ENCODE measurements at places on chromosomes 3 and 15. TPM values are rescaled to one million over a fixed set of nuclear protein-coding genes. Genes with fewer than 3 reads are reported as not detected.
A peak's percentile ranks its signal among the peaks of the same experiment; 100 is the strongest.

The WNT7A gene
- total RNA-seq: under 0.01 TPM

The ADAMTS9 gene
- 3.7 TPM for total RNA-seq

The STRIT1 gene
- total RNA-seq: not detected

The SLC28A2 gene
- not detected for total RNA-seq

The DPH6 gene
- 15.3 TPM for total RNA-seq

The GOLGA8G gene
- under 0.01 TPM for total RNA-seq

- no peak overlapping the region for H3K4me3 ChIP-seq
- H3K36me3 ChIP-seq: no peaks in the 10 kb centered on the region
- no peak overlapping the region for H3K27ac ChIP-seq
Observed at GRCh38 chr3:124297062-124297980, 305.4 kb upstream of the ROPN1 start.

- no peaks in the 10 kb centered on the region for H3K36me3 ChIP-seq
- H3K27me3 ChIP-seq: no peaks in the 10 kb centered on the region
- H3K27ac ChIP-seq: no peak overlapping the region
Observed at GRCh38 chr3:76267851-76268380, 482.6 kb upstream of the ZNF717 start.

- no peak overlapping the region for H3K4me3 ChIP-seq
- no peak for DNase-seq
- H3K4me1 ChIP-seq: no peaks in the 10 kb centered on the region
- no peaks in the 10 kb centered on the region for H3K36me3 ChIP-seq
- no peaks in the 10 kb centered on the region for H3K27me3 ChIP-seq
Observed at GRCh38 chr15:48632651-48633050, 12.9 kb downstream of the FBN1 start.

GRCh38 chr3:167032267-167032876 lies 347.7 kb downstream of the ZBBX start:
- no peaks in the 10 kb centered on the region for H3K27me3 ChIP-seq
- H3K4me3 ChIP-seq: no peak overlapping the region
- no peak overlapping the region for H3K27ac ChIP-seq
- H3K4me1 ChIP-seq: no peaks in the 10 kb centered on the region

DNA sequence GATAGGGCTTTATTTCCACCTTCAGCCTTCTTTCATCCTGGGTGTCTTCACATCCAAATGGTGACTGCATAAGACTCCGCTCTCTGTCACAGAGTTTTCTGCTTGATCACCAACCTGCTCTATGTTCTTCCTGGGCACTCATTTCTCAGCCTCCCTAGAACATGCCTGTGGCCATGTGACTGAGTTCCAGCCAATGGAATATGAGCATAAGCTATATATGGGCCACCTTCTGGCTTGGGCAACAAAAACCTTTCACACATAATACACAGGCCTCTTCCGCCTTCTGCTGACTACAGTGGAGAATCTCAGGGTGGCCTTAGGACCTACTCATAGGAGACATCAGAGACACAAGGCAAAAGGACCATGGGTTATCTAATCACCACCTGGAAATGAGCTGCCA lies 51.2 kb upstream of the MED12L start:
- H3K4me1 ChIP-seq: no peaks in the 10 kb centered on the region
- DNase-seq: no peak

- no peaks in the 10 kb centered on the region for H3K4me1 ChIP-seq
- H3K27me3 ChIP-seq: no peaks in the 10 kb centered on the region
- no peaks in the 10 kb centered on the region for H3K36me3 ChIP-seq
- no peak for DNase-seq
- no peak overlapping the region for H3K27ac ChIP-seq
- no peak overlapping the region for H3K4me3 ChIP-seq
Observed at GRCh38 chr3:190432216-190432615, 17.5 kb downstream of the TMEM207 start.

- no peak overlapping the region for H3K4me3 ChIP-seq
- H3K4me1 ChIP-seq: no peaks in the 10 kb centered on the region
- H3K27me3 ChIP-seq: no peaks in the 10 kb centered on the region
- H3K36me3 ChIP-seq: no peaks in the 10 kb centered on the region
- no peak overlapping the region for H3K27ac ChIP-seq
Observed at GRCh38 chr3:100231668-100232067, 29.1 kb upstream of the TBC1D23 start.

DNA sequence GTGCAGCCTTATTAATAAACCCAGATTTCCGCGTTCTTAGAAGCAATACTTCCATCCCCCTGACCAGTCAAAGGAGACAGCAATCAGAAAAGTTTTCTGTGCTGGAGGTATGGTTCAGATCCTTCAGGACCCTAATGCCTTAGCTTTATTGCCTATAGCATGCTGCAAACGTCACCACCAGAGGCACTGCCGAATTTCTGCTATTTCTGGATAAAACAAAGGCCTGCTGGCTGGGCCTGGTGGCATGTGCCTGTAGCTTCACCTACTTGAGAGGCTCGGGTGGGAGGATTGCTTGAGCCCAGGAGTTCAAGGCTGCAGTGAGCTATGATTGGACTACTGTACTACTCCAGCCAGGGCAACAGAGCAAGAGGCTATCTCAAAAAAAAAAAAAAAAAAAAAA lies 407.2 kb downstream of the FOXP1 start:
- H3K27me3 ChIP-seq: no peaks in the 10 kb centered on the region
- no peak for DNase-seq
- no peak overlapping the region for H3K4me3 ChIP-seq
- H3K27ac ChIP-seq: no peak overlapping the region
- no peaks in the 10 kb centered on the region for H3K4me1 ChIP-seq
- no peaks in the 10 kb centered on the region for H3K36me3 ChIP-seq

- H3K4me1 ChIP-seq: no peaks in the 10 kb centered on the region
- H3K36me3 ChIP-seq: no peaks in the 10 kb centered on the region
- H3K27ac ChIP-seq: no peak overlapping the region
- no peak for DNase-seq
- H3K4me3 ChIP-seq: no peak overlapping the region
- no peaks in the 10 kb centered on the region for H3K27me3 ChIP-seq
Observed at GRCh38 chr3:30531017-30531570, 75.3 kb upstream of the TGFBR2 start.

GRCh38 chr15:101148881-101149664 lies 102.8 kb downstream of the CHSY1 start:
- H3K4me1 ChIP-seq: no peaks in the 10 kb centered on the region
- DNase-seq: no peak
- H3K36me3 ChIP-seq: no peaks in the 10 kb centered on the region
- H3K4me3 ChIP-seq: no peak overlapping the region
- no peaks in the 10 kb centered on the region for H3K27me3 ChIP-seq
- no peak overlapping the region for H3K27ac ChIP-seq

GRCh38 chr3:190424478-190425439 lies 24.9 kb downstream of the TMEM207 start:
- no peaks in the 10 kb centered on the region for H3K36me3 ChIP-seq
- no peak overlapping the region for H3K27ac ChIP-seq
- H3K4me1 ChIP-seq: no peaks in the 10 kb centered on the region
- H3K4me3 ChIP-seq: no peak overlapping the region
- peak; percentile 17 for DNase-seq
- no peaks in the 10 kb centered on the region for H3K27me3 ChIP-seq

- no peak overlapping the region for H3K4me3 ChIP-seq
- no peaks in the 10 kb centered on the region for H3K36me3 ChIP-seq
- DNase-seq: no peak
- no peaks in the 10 kb centered on the region for H3K4me1 ChIP-seq
Observed at GRCh38 chr3:101261506-101261905, 58.9 kb downstream of the IMPG2 start.

DNA sequence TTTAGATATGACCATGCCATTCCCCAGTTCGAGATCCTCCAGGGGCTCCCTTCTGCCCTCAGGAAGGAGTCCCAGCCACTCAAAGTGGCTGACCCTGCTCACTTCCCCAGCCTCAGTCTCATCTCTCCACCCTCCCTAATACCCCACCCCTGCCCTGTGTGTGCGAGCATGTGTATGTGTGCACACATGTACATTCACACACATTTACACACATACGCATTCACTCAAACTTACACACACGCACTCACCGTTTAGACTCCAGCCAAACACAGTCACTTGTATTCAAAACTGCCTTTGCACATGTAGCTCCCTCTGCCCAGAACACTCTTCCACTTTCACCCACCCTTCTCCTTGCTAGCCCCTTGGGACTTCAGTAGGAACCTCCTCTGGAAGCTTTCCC lies 11.4 kb downstream of the PLA2G4E start:
- DNase-seq: no peak
- H3K27me3 ChIP-seq: no peaks in the 10 kb centered on the region
- H3K36me3 ChIP-seq: no peaks in the 10 kb centered on the region

DNA sequence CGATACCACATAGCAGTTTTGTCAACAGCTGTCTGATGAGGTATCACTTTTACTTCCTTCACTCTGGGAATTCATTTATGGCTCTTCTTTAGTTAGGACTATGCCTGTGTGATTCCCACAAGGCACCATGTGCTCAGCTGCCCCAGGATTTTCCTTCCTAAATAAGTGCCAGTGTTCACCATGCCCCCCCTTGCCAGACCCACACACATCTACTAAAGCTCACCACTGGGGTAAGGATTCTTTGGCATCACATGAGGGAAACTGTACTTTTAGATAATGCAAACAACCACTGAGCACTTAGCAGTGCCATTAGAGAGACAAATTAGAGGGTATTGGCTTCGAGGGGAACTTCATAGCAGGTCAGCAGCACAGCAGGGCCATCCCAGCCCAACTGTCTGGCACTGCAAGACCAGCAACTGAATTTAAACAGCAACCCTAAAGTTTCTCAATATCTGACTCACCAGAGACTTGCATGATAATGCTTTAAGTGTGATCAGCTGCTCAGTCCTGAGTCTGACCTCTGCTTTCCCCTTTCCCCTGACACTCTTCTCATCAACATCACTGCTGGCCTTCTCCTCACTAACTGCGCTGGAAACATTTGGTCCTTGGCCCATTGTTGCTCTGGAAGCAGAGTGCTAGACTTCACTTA lies 114.3 kb downstream of the STAC start:
- H3K4me1 ChIP-seq: no peaks in the 10 kb centered on the region
- H3K4me3 ChIP-seq: no peak overlapping the region
- no peaks in the 10 kb centered on the region for H3K27me3 ChIP-seq
- no peaks in the 10 kb centered on the region for H3K36me3 ChIP-seq
- no peak overlapping the region for H3K27ac ChIP-seq
- DNase-seq: no peak

- H3K4me3 ChIP-seq: no peak overlapping the region
- H3K36me3 ChIP-seq: no peaks in the 10 kb centered on the region
- no peak for DNase-seq
- H3K27me3 ChIP-seq: no peaks in the 10 kb centered on the region
- no peak overlapping the region for H3K27ac ChIP-seq
Observed at GRCh38 chr15:26298659-26299170, 435.6 kb upstream of the ATP10A start.

GRCh38 chr15:59549301-59550185 lies 62.0 kb upstream of the GCNT3 start:
- no peaks in the 10 kb centered on the region for H3K27me3 ChIP-seq
- H3K4me3 ChIP-seq: no peak overlapping the region
- H3K4me1 ChIP-seq: no peaks in the 10 kb centered on the region
- no peaks in the 10 kb centered on the region for H3K36me3 ChIP-seq
- DNase-seq: no peak
- H3K27ac ChIP-seq: no peak overlapping the region

DNA sequence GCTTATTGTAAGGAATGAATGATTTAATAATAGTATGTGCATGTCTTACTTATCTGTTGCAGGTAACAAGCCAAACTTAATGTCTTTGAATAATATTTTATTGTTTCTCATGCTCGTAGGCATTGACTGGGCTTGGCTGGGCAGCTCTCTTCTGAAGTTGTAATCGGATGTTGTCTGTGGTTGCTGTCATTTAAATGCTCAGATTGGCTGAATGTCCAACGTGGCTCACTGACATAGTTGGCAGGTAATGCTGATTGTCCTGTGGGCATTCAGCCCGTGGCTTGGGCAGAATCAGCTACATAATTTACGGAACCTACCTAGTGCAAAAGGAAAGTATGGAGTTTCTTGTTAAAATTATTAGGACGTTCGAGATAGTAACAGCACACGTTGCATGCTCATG lies 297.4 kb upstream of the GBE1 start:
- H3K4me1 ChIP-seq: no peaks in the 10 kb centered on the region
- DNase-seq: no peak
- H3K27ac ChIP-seq: no peak overlapping the region
- no peaks in the 10 kb centered on the region for H3K36me3 ChIP-seq

- DNase-seq: no peak
- H3K27ac ChIP-seq: no peak overlapping the region
- no peaks in the 10 kb centered on the region for H3K4me1 ChIP-seq
- H3K4me3 ChIP-seq: no peak overlapping the region
- H3K27me3 ChIP-seq: no peaks in the 10 kb centered on the region
Observed at GRCh38 chr3:165513715-165514701, 317.8 kb upstream of the SLITRK3 start.

- H3K27me3 ChIP-seq: no peaks in the 10 kb centered on the region
- H3K4me3 ChIP-seq: peak overlapping the region; percentile 65
- H3K27ac ChIP-seq: peak overlapping the region; percentile 31
- no peak for DNase-seq
- no peaks in the 10 kb centered on the region for H3K36me3 ChIP-seq
- H3K4me1 ChIP-seq: peaks cover 25% of the 10 kb centered on the region
Observed at GRCh38 chr3:136750209-136750896, 1.8 kb downstream of the STAG1 start.

DNA sequence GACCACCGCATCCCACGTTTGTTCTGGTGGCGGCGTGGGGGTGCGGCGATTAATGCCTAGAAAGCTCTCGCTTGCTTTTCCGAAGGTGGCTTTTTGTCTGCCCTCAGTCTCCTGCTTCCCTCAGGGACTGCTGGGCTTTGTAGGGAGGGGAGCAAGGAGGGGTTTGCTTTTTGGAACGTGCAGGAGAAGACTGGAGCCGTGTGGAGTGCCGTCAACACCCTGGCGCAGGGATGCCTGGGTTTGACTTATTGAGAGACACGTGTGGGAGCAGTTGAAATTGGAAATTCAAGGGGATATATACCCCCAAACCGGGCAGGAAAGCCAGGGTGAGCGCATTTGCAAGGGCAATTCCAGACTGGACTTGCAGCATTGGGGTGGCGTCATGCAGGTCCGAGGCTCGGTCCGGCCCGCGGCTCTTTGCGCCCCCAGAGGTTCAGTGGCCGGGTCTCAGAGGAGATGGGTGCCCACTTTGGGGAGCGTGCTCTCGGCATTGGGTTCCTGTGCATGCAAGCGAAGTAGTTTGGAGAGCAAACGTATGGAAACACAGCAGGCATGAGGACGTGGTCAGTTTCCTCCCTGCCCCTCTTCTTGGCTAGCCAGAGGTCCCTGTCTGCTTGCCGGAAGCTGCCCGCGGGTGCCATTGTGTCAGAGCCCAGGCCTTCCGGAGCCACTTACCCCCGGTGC lies 2.1 kb downstream of the EPHB1 start:
- no peak overlapping the region for H3K4me3 ChIP-seq
- no peak for DNase-seq
- H3K27me3 ChIP-seq: peaks cover 42% of the 10 kb centered on the region
- H3K27ac ChIP-seq: no peak overlapping the region

DNA sequence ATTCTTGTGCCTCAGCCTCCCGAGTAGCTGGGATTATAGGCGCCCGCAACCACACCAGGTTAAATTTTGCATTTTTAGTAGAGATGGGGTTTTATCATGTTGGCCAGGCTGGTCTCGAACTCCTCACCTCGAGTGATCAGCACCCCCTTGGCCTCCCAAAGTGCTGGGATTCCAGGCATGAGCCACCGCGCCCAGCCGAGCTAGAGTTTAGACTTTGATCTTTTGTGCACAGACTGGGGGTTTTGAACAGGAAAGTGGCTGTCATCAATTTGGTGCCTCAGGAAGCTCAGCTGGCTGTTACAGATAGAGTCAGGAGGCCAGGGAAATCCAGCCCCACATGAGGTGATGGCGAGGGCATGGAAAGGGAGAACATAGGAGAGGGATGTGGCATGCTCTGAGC lies 19.3 kb upstream of the IREB2 start:
- no peaks in the 10 kb centered on the region for H3K4me1 ChIP-seq
- no peak overlapping the region for H3K27ac ChIP-seq
- H3K36me3 ChIP-seq: no peaks in the 10 kb centered on the region

Measured in thymus (tissue), 14 donors.